ENCODE measurements at places on chromosomes 12 and 14.

- peak; percentile 83 for DNase-seq
Observed at GRCh38 chr14:54638135-54638446, 71.2 kb downstream of the SAMD4A start.

- no peak for DNase-seq
Observed at GRCh38 chr12:1448336-1448735, 146.0 kb downstream of the FBXL14 start.

GRCh38 chr12:89162589-89163261 lies 189.6 kb downstream of the DUSP6 start:
- peak; percentile 100 for DNase-seq

DNA sequence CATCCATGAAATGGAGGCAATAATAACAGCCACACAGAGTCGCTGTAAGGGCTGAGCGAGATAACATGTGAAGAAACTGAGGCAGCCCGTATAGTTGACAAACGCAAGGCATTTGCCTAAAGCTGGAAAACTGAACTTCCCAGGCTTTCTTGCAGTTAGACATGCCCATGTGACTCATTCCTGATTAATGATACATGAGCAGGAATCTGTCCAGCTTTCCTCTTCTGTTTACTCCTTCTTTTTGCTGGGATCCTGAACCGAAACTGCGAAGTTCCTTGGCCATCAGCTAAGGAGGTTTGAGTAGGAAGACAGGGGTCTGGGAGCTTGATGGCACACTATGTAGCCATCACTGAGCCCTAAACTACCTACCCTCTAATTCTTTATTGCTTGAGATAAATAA lies 52.2 kb downstream of the ST8SIA1 start:
- DNase-seq, result peak; percentile 88

- peak; percentile 30 for DNase-seq
Observed at GRCh38 chr12:51171884-51172514, 936 bp downstream of the TFCP2 start.

DNA sequence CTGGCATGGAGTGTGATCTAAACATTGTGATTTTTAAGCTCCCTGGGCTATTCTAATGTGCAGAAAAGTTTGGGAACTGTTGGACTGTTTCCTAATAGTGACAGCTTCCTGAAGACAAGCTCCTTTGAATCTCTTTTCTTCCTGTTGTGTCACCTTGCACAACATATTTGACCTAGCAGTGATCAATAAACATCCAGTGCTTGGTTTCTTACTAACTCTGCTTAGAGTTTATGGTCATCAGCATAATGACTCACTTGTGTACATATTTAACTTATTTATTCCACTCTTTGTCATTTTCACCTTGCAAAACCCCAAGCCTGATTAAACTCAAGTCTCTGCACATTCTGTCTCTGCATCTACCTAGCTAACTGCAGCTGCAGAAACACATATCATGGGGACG lies 27.3 kb upstream of the TBC1D30 start:
- no peak for DNase-seq

- DNase-seq, result peak; percentile 47
Observed at GRCh38 chr14:55339770-55340169, 68.5 kb downstream of the FBXO34 start.

GRCh38 chr14:31920989-31921650 lies 156.0 kb upstream of the ARHGAP5 start:
- DNase-seq, result no peak

GRCh38 chr14:46488374-46488773 lies 163.2 kb downstream of the RPL10L start:
- no peak for DNase-seq

- no peak for DNase-seq
Observed at GRCh38 chr12:108478611-108479206, 36.4 kb upstream of the FICD start.

- DNase-seq, result no peak
Observed at GRCh38 chr14:90760078-90760444, 56.2 kb downstream of the TTC7B start.

DNA sequence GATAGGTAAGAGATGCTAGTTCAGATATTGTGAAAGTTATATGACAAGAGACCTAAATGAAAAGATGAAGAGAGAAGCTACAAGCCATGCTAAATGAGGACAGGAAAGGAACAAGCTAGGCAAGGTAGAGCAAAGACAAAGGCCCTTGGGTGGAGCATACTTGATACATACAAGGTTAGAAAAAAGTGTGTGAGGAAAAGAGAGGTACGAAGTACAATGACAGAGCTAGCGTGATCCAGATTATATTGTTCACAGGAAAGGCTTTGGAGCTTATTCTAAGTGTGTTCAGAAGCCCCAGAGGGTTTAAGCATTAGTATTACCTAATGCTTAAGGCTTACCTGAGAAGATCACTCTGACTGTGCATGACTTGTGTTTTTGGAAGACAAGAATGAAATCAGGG lies 75.0 kb downstream of the SLCO1B3 start:
- DNase-seq, result no peak

DNA sequence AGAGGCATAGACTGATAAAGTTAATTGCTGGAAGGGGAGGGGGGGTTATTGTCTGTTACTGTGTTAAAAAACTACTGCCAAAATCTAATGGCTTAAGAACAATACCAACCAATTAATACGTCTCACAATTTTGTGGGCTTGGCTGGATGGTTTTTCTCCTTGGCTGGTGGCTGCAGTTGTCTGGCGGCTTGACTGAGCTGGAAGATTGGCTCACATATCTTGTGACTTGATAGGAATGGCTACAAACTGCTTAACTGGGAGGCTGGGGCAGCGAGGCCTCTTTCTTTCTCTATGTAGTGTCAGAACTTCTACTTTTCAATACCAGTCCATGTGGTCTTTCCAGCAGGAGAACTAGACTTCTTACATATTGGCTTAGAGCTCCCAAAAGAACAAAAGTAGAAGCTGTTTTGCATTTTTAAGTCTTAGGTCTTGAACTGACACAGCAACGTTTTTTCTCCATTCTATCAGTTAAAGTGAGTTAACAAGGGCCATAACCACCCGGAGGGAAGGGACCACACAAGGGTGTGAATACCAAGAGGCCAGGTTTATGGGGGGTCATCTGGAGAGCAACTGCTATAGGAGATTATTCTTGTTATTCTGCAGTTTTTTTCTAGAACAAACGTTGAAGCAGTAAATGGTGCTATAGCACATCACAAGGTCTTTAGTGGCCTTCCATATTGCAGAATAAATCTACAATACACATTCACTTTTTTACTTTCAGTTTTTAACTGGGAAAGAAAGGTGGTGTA lies 46.9 kb downstream of the ZDHHC17 start:
- DNase-seq, result no peak

- peak; percentile 74 for DNase-seq
Observed at GRCh38 chr12:55930771-55931316, at the start of gene DGKA. Gene DGKA, plus strand, starts transcription at chr12:55931162. Its CDS starts 5,342 bp downstream, at chr12:55936504.

- DNase-seq, result peak; percentile 63
Observed at GRCh38 chr12:122318607-122319605, 52.6 kb upstream of the VPS33A start.

DNA sequence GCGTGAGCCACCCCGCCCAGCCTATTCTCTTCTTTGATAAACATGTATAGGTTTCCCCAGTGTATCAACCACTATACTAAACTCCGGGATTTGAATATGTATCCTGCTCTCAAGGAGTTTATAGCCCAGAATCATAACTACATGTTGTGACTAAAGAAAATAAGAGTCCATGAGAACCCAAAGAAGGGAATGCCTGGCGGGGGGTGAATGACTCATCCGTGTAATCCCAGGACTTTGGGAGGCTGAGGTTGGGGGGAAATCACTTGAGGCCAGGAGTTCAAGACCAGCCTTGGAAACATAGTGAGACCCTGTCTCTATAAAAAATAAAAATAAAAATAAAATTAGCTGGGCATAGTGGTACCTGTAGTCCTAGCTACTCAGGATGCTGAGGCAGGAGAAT lies 57.2 kb downstream of the SIX6 start:
- no peak for DNase-seq

DNA sequence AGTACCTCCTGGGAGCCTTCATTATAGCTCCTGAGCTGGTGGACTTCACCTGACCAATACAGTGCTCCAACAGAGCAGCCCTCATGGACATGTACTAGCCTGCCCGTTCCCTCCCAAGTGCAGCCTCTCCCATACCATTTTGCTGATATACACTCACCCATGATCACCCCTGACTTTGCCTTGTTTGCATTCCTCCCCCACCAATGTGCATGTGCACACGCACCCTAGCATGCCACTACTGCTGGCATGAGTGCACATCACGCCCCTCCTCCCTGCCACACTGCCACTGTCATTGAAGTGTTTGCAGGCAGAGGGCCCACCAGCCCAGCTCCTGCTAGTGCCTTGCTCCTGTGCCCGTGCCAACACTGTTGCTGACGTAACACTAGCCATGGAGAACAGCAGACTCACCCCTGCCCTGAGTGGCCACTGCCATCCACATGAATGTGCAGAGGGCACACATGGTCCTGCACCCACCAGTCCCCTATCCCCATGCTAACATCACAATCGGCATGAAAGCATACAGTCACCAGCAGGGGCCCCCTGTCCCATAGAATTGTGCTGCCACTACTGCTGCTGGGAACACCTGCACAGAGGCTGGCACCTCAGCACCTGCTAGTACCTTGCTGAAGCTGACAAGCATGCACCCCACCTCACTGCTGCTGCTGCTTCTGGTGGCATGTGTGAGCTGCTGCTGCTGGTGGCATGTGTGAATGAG lies 110.3 kb downstream of the SINHCAF start:
- DNase-seq, result no peak

DNA sequence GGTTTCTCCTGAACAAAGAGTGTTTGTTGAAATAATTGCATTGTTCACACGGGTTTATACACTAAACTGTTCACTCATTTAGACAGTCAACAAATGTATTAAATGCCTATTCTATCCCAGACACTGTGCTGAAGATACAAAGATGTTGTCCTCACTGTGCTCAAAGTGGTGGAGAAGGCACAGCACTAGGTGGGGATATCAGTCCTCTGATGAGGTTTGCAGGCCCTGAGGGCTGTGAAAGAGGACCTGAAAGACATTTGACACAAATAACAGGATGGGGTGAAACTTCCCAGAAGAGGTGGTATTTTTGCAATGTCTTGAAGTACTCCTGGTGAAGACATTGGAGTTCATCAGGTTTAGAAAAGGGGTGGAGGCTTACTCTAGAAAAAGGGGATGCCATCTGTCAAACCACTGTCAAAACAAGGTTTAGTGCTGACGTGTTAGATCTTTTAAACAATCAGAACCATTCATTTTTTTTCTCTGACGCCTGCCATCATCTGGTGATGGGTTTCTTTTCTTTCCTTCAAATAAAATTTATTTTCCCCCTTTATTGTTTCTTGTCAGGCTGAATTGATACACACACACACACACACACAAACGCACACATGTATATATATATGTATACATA lies 69.5 kb downstream of the ACSS3 start:
- DNase-seq, result no peak

GRCh38 chr12:12056951-12057350 lies 13.8 kb upstream of the BCL2L14 start:
- DNase-seq, result no peak

DNA sequence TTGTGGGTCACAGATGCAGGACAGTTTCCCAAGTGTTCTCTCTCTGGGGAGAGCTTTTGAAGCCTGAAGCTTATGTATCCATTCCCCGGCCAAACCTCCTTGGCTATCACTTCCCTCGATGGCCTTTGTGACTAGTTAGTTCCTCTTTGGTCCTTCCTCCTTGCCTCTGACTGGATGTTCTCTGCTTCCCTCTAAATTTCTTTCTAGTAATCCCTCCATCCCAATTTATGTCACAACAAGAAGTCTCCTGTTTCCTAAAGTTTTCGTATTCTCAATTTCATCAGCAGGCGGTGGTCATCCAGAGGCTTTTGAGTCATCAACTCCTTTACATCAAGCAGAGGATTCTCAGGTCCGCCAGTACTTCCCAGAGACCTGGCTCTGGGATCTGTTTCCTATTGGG lies 27.5 kb downstream of the A2ML1 start:
- no peak for DNase-seq

- peak; percentile 74 for DNase-seq
Observed at GRCh38 chr12:107372229-107372658, 278.9 kb upstream of the CRY1 start.

- no peak for DNase-seq
Observed at GRCh38 chr14:95664066-95664465, 22.2 kb upstream of the TCL1B start.

GRCh38 chr12:117970334-117970733 lies 1.5 kb upstream of the KSR2 start:
- no peak for DNase-seq

- DNase-seq, result no peak
Observed at GRCh38 chr14:105136401-105137322, 31.9 kb downstream of the JAG2 start.

DNA sequence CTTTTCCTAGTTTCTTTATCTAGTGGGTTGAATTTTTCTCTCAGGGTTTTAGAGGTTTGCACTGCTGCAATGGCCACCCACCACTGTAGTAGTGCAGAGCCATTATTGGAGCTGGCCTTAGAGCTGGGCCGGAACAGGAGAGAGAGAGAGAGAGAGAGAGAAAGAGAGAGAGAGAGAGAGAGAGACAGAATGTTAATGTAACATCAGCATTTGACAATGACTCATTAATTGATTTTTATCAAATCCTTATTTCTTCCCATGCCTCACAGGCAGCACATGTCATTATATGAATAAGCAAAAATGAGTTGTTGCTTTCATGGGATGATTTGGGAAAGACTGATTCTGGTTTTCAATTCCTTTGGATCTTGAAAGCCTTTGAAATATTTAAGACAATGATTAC lies 76.3 kb upstream of the PPP4R3A start:
- no peak for DNase-seq

DNA sequence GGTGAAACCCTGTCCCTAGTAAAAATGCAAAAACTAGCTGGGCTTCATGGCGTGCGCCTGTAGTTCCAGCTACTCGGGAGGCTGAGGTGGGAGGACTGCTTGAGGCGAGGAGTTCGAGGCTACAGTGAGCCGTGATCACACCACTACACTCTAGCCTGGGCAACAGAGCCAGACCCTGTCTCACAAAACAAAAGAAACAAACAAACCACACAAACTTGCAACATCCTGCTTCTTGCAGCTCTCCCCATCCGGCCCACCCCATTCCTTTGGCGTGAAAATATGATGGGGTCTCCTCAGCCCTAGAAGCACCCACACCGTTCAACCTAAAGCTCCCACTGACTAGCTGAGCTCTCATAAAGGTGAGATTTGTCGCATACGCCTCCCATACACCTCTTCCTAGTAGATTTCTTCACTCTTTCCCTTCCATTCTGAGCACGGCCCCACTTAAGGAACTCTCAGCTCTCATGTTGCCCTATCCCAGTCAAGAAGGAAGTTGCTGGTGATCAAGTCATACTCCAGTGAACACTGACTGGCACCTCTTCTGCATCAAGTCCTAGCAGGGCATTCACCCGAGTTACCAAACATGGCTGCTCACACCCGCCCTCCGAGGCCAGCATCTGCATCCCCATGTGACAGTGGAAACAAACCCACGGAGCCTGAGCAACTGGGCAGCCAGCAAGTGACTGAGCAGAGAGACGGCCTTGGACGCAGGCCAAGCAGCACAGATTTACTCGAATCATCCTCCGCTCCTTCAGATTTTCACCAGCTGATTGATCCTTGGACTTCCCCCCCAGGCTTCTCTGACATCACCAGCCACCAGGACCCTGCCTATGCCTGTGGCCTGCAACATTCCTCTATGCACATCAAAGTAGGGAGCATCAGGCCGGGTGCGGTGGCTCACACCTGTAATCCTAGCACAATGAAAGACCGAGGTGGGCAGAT lies 18.9 kb upstream of the CD27 start:
- no peak for DNase-seq

Data from amniotic epithelial cell (primary cell).